ENCODE measurements at places on chromosomes 1 and 21.

DNA sequence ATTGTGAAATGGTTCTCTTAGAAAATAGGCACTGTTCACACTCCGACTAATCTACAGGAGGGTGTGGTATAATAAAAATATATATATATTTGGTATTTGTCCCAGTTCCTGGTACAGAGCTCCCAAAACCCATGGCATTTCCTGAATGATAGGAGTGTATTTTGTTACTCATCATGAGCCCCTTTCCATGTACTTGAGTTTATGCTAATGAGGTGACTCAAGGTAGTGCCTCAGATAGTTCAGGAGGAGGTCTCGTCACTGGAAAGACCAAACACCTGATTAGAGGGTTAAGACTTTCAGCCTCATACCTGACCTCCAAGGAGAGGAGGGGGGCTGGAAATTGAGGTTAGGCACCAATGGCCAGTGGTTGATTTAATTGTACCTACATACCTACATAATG, 57.9 kb downstream of the TTC3 start:
- DNase-seq: no peak

DNA sequence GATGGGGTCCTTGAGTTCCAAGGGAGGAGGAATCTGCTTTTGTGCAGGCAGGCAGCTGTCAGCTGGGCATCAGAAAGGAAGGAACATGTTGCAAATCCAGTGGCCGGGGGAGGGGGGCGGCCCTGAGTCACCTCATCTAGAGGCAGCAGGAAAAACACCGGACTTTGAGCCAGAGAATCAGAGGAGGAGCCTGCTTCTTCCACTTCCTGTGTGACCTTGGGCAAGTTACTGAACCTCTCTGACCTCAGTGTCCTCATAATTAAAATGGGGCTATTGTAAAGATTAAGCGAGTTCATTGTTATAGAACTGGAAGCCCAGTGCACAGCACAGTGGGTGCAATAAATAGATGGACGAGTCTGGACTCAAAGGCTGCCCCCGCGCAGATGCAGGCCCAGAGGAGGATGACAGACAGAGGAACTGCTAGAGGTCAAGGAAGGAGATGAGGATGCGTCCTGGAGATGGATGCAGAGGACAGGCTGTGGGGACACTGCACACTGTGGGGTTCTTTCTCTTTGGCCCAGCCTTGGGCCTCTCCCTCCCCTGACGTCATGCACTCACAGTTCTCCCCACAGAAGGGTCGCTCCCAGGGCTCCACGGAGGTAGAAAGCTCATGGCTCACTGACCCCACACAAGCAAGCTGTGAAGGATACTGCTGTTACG, 714.3 kb downstream of the MATN1 start:
- no peak for DNase-seq

DNA sequence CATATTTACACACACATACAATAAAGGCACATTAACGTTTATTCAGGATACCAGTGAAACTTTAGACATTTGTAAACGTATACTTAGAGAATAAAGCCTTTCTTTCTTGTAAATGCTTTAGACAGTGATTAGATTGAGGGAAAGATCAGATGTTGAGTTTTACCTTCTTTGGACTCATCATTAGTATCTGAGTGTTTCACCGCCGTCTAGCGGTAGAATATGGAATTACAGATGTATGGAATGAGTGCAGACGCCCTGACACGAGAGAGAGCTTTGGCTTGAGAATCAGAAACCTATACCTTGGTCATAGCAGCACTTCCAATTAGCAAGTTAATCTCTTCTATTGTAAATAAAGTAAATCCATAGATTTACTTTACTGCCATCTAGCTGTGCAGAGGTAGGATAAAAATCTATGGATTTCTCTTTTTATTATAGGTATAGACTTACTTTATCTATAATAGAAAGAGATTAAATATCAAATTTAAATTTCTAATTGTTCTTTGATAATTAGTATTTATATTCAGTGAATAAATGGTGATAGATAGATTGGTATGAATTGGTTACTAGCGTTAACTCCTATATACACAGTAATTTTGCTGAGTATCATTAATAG, 12.6 kb downstream of the FLG2 start:
- DNase-seq: peak; percentile 3

GRCh38 chr1:21839337-21840037, 27.4 kb downstream of the LDLRAD2 start:
- no peak for DNase-seq

- DNase-seq: no peak
Observed at GRCh38 chr1:200354243-200354642, 55.6 kb downstream of the ZNF281 start.

GRCh38 chr1:214086945-214087344, 99.2 kb downstream of the PROX1 start:
- no peak for DNase-seq

DNA sequence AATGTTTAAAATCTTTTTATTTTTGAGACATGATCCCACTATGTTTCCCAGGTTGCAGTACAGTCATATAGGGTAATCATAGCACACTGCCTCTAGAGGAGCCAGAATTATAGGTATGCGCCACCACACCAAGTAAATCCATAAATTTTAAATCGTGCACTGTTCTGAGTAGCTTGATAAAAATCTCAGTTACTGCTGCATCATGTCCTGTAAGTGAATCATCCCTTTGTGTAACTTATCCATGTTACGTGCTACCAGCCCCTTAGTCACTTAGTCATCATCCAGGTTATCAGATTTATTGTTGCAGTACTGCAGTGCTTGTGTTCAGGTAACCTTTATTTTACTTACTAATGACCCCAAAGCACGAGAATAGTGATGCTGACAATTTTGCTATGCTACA, 1770.9 kb downstream of the BRINP3 start:
- DNase-seq: no peak

DNA sequence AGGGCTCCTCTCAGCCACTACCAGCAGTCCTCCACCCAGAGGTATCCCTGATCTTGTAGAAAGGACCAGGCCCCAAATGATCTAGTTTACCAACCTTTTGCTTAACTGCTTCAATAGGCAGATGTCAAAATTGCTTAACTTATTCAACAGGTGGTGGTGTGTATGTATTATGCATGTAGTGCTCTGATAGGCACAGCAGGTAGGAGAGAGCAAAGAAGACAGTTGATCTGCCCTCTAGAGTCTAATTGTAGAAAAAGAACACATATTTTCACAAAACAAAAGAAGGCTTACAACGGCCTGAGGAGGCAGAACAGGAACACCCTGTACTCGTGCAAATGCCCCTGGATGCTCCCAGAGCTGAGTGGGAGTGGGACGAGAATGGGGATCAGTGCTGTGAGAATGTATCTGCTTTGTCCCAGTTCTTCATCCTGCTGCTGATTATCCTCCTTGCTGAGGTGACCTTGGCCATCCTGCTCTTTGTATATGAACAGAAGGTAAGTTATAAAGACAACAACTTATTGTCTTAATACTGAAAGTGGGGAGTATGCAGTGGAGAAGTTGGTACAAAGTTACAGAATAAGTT, 21.1 kb downstream of the CD53 start:
- no peak for DNase-seq

GRCh38 chr1:212162635-212163034, 122.6 kb upstream of the PPP2R5A start:
- no peak for DNase-seq

DNA sequence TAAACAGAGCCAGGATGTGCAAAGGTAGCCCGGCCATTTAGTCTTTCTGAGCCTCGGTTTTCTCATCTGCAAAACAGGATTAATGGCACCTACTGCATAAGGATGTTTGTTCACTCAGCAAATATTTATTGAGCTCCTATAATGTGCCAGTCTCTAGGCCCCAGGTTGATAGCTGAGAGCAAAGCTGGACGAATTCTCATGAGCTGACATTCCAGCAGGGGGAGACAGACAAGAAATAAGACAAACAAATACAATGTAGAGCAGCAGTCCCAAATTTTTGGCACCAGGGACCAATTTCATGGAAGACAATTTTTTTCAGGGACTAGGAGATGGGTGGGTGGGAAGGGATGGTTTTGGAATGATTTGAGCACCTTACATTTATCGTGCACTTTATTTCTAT, 74.3 kb upstream of the PAX7 start:
- no peak for DNase-seq

- no peak for DNase-seq
Observed at GRCh38 chr1:195185736-195186135, 1422.5 kb downstream of the KCNT2 start.

DNA sequence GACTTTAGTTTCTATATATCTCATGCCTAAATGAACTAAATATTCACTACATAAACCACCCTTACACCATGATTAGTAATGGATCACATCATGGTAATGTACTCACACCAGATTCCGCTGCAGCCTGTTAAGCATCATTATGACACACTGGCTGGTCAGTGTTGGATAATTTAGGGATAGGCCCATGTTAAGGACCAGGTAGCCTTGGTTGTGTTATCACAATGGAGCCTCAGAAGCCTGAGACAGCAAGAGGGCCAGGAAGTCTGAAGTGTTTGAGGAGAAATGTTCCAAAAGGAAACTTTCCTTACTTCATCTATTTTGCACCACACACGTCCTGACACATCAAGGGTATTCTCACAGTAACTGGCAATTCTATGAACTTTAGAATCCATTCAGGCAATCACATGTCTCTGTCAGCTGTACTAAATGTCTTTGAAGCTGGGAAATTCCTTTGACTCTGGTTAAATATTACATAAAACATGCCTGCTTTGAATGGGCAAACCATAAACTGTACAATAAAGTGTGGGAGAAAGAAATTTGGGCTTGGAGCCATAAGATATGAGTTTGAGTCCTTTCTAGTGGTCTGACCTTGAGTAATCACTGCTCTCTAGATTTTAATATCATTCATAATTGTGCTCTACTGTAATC, 105.3 kb upstream of the DPT start:
- no peak for DNase-seq

DNA sequence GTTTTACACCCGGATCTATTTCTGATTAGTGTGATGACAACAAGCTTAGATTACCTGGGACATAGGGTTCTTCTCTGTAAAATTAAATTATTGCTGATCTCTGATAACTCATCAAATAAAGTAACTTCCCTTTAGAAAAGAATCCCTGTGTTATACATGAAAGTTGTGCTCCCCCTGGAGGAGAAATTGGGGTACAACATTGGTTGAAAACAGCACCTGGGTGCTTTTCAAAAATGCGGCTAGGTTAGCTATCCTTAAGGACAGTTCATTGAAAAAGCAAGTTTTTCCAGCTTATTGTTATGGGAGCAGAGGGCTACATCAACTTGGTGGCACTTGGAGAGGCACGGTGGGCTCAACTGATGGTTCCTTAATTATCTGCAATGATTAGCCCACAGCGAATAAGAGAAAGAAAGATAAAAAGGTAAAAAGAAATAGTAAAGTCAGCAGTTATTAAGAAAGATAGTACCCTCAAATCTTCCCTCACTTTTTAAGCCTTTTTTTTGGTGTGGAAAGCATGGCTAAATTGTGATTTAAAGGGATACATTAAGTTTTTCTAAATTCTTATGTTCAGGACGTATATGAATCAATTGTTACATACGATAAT, 97.8 kb downstream of the FMN2 start:
- peak; percentile 18 for DNase-seq

- DNase-seq: no peak
Observed at GRCh38 chr1:17056551-17056950, 2.7 kb upstream of the SDHB start.

- DNase-seq: no peak
Observed at GRCh38 chr1:67558449-67559193, 126.4 kb upstream of the GADD45A start.

GRCh38 chr21:45584786-45585185, 42.5 kb upstream of the SLC19A1 start:
- DNase-seq: no peak

DNA sequence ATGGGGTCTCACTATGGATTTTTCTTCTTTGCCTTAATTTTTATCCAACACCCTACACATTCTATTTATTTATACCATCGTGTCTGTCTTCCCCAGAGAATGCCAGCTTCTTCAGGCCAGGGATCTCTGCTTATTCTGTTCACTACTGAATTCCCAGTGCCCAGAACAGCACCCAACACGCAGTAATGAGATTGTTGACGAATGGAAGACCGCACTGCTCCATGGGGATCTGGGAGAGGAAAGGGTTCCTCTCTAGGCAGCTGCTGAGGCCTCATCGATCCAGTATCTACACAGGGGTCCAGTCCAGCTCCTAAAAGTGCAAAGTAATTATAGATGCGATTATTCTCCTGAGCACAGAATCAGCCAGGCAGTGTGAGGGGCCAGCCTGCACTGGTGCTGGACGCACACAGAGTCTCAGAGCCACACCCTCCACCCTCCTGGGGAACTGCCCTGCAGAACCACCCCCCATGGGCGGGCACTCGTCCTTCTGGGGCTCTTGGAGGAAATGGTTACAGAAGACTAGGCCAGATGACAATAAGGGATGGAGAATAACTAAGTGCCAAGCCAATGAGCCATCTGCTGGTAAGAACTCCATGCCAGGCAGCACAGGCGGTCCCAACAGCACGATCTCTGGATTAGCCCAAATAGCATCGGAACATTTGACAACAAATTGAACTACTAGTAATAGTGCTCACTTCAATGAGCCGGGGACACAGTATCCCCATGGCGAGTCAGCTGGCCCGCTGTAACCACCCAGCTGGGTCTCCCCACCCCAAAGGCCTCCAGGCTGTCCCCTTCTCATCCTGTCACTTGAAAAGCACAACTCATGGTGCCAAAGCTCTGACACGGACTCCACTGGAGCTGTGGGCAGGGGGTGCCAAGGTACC, 1.7 kb upstream of the PDE9A start:
- DNase-seq: no peak

GRCh38 chr1:205335692-205336091, 14.1 kb upstream of the NUAK2 start:
- peak; percentile 87 for DNase-seq

GRCh38 chr1:226063977-226064815, 1.7 kb downstream of the H3-3A start:
- DNase-seq: no peak

- DNase-seq: no peak
Observed at GRCh38 chr1:109891930-109892329, 18.7 kb upstream of the CSF1 start.

DNA sequence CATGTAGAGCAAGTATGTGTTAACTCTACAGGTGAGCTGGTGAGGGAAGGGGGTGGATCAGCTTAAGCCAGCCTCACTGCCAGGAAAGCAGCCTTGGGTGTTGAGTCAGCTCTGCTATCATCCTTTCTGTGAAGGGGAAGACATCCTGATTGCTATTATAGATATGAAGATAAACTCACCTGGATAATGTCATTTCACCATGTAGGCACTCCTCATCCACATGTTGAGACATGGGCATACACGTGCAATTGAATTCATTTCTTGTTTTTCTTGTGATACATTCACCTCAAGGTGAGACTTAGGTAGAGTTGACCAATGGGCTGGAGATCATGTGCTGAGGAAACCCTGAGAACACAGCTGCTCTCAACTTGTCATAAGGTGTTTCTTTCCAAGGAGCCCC, 136.9 kb downstream of the CACNA1E start:
- DNase-seq: no peak

- no peak for DNase-seq
Observed at GRCh38 chr1:45254490-45254889, 48.1 kb upstream of the ZSWIM5 start.
